ENCODE measurements at places on chromosomes 2 and 18.

GRCh38 chr2:174337337-174338146, 2.8 kb downstream of the SP9 start:
- DNase-seq: no peak

- no peak for DNase-seq
These were observed 12.8 kb downstream of the PSMD1 start for GRCh38 chr2:231069379-231070054.

GRCh38 chr2:216392018-216392562, 19.8 kb upstream of the MARCHF4 start:
- DNase-seq: no peak

GRCh38 chr2:165436559-165436958, 32.9 kb upstream of the CSRNP3 start:
- DNase-seq: no peak

- no peak for DNase-seq
These were observed 29.1 kb downstream of the ZEB2 start for GRCh38 chr2:144490857-144491256.

DNA sequence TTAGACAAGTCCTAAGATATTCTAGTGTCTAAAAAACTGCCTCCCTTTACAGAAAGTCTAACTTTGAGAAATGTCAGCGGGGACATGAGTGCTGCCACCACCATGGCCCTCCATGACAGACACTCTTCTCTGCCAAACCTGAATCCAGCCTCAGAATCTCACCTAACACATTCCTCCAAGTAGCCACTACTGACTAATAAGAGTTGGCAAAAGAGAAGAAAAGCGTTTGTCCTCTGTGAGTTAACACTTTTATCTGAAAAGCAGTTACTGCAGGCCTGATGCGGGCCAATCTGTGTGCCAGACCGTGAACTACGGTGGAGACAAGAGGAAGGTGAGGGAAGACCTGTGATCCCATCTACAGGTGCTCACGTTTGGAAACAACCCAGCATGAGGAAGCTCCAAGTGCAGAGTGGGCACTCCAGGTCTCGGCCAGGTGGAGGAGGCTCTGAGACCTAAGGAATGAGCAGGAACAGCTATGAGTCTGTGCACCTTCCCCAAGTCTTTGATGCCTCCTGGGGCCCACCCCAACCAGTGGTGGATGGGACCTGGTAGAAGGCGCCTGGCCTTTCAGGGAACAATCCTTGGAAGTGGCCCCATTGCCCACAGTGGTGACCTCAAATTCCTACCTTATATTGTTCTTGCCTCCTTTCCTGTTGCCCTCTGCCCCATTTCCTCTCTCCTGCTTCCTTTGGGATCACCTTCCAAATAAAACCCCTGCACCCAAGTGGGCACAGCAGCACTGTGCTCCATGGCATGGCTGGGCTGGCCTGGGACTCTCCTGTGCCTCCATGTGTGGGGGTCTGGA, 91.6 kb downstream of the BIN1 start:
- no peak for DNase-seq

DNA sequence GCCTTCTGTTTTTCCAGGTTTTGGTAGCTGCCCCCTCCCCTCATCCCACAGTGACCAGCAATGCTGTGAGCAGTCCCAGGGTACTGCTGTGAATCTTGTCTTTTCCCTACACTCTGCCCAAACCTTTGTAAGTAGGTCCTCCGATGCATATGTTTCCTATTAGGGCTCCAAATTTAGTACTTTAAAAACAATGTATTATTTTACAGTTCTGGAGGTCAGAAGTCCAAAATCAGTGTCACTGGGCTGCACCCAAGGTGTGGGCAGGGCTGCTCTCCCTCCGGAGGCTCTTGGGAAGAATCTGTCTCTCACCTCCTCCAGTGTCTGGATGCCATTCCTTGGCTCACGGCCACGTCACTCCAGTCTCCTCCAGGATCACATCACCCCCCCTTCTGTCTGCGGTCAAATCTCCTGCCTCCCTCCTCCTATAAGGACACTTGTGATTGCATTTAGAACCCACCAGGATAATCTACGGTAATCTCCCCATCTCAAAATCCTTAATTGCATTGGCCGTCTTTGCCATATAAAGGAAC, 208.5 kb downstream of the SH3BP4 start:
- no peak for DNase-seq

GRCh38 chr2:172085460-172086159, at the start of gene DLX1:
DLX1 (plus strand) TSS chr2:172085507; CDS start chr2:172085678, 171 bp downstream.
- DNase-seq: no peak

- no peak for DNase-seq
These were observed 38.5 kb upstream of the ATP8B1 start for GRCh38 chr18:57841568-57841967.

DNA sequence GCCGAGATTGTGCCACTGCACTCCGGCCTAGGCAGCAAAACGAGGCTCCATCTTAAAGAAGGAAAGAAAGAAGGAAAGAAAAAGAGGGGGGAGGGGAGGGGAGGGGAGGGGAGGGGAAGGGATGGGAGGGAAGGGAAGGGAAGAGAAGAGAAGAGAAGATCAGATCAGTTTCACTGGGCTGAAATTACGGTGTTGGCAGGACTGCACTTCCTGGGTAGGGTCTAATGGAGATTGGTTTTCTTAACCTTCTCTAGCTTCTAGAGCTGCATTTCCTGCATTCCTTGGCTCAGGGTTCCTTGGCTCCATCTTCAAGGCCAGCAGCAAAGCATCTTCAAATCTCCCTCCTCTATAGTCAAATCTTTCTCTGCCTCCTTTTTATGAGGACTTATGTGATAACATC, 349.1 kb upstream of the CRIM1 start:
- DNase-seq: no peak

DNA sequence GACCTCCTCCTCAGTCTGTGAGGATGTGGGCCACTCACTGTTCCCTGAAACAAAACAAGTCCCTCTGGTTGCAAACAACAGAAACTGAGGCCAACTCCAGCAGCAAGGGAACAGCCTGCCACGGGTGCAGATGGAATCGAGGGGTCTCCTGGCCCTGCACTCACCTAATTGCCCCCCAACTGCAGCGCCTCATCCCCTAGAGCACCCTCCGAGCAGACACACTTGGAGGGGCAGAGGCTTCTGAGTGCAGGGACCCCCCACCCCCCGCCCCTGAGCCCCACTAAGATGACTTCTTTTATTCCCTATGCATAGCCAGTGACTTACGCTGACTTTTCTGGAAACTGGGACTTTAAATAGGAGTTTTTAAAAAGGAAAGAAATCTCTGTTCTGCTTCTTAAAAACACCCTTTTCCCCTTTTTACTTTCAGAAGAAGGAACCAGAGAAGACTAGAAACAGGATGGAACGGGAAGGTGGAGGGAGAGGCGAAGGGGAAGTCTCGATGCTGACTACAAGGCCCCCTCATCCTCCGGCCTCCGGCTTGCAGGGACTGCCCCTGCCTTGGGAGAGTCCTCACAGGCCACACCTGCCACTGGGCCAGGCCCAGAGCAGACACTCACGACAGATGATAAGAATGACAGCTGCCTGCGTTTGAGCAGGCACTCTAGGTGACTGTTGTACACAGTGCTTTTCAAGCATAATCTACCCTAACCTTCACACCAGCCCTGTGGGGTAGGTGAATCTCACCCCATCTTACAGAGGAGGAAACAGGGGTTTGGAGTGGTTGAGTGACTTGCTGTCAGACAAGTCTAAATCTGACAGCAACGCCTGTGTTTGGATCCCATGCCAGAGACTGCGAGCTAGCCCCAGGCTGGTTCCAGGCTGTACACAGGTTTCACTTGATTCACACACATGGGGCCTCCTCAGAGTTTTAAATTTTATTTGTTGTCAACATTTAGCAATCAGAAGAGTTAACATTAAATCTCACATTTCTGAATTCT, 28.2 kb upstream of the BIN1 start:
- DNase-seq: no peak

DNA sequence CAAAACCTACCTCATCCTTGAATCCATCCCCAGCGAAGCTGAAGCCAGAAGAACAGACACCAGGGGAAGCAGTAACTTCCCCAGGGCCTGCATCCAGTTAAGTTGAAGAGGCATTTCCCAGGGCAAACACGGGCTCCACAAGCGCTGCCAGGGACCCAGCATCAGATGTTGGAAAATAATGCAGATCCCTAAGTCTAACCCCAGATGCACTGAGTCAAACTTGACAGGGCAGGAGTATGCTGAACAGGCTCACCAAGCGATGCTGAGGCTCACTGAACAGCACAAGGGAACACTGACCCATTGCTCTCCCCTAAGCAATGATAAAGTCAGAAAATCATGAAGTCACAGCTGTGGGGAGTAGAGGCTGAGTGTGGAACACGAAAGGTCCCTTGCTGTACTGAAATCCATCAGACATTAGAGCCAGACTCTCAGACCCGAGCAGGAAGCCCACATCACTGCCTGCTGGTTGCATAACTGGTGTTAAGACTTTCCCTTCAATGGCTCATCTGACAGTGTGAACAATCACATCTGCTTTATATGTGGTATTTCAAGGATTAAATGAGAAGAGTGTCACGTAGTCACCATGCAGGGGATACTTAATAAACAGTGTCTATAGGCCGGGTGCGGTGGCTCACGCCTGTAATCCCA, 36.2 kb downstream of the TNS1 start:
- DNase-seq: no peak

- DNase-seq: no peak
These were observed 212.0 kb upstream of the NABP1 start for GRCh38 chr2:191465766-191466420.

GRCh38 chr18:47983946-47984345, 53.5 kb upstream of the SMAD2 start:
- DNase-seq: no peak

DNA sequence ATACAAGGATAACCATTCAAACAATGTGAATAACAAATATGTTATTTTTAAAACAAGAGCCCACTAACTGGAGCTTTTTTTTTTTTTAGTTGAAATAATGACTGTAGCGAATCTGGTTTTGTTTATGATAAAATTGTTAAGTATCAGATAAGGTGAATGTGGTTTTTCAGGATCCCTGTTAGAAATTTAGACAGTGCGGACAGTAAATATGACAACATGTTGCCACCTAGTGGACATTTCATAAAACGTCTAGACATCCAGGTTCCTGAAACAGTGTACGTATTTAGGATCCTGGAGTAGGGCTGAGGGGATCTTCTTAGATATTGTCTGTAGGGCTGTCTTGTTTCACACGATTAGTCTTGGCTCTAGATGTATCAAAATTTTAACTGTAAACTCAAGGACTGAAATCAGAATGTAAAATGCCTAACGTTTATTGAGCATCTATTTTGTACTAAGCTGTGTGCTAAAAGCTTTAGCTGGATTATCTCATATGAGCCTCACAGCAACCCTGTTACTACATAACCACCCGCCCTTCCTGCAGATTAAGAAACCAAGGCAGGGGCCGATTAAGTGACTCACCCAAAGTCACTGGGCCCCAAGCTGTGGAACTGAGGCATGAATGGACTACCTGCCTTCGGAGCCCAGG, 23.9 kb upstream of the CCDC68 start:
- DNase-seq: peak; percentile 75

- DNase-seq: no peak
These were observed 4.1 kb upstream of the TNP1 start for GRCh38 chr2:216863946-216864345.

DNA sequence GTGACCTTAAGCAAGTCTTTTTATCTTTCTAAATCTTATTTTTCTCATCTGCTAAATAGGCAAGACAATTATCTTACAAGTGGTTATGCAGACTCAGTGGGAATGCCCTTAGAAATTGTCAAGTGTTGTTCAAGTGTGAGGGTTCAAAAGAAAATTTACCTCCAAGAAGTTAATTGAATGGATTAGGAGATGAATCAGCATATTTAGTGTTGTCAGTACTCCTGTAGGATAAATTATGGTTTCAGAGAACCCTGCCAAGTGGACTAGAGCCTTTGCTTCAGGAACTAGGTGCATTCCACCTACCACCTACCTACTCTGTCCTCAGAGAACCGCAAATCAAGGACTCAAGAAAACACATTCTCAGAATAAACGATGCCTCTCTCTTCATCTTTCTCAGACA, 69.8 kb upstream of the KCTD1 start:
- DNase-seq: no peak

- DNase-seq: no peak
These were observed 333.8 kb upstream of the TNP1 start for GRCh38 chr2:217193431-217194340.

DNA sequence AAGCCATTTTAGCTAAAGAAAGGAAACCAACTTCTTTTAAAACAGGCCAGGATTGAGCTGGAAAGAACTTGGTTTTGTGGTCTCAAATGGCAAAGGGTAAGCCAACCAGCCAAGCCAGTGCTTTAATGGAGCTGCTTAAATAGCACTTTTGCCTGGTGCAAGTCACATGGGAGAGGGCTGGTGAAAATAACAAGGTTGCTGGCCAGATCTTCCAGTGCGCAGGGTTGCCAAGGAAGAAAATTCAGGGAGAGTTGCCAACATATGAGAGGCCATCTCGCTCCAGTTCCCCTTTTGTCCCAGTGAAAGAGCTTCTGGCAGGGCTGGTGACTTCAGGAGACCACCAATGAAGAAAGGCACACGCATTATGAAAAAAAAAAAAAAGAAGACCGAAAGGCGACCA, 57.3 kb downstream of the IRS1 start:
- DNase-seq: no peak

GRCh38 chr18:47036298-47036874, 965 bp upstream of the ELOA2 start:
- DNase-seq: peak; percentile 29

DNA sequence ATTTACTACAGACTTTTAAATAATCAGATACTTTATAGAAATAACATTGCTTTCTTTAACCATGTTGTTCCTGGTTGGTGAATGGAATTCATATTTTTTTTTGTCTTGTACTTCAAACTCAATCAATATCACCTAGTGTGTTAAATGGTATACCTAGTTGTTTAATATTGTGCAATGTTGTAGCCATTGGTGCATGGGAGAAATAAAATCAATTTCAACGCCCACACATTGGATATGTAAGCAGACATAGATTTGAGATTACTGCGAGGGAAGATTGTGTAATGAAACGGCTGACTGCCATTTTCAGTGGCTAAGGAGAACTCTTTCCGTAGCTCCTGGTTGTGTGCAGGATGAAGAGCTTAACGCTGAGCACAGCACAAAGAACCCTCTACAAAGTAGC, 626.1 kb downstream of the TMEM182 start:
- DNase-seq: no peak

DNA sequence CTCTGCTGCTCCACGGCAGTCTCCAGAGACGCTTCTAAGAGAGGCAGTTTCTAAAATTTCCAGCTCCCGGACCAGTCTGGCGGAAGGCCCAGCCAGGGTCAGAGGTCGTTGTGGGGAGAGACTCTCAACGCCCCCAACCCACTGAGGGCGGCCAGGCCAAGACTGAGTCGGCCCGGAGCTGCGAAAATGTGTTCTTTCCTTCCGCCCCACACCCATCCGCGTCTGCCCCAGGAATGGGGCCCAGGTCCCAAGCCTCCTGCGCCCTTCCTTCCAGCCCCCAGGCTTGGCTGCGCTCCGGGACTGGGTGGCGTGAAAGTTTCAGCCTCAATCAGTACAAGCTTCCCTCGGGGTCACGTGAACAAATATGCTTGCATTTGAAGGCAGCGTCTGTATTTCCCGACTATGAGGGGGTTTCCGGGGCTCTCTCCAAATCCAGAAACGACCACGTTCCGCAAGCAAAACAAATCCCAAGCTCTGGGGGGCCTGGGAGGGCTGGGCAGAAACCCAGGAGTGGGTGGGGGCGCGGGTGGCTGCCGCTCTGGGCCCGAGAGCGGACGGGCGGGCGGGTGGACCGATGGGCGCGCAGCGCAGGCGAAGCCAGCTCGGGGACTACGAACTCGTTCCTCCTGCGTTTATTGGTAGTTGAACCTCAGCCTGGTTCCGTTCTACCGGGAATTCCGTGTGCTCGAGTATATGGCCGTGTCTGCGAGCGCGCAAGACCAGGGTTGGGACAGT, 3.3 kb downstream of the HOXD3 start:
- no peak for DNase-seq

All from H4 (cell line).